ENCODE measurements at places on chromosomes 5 and 9. TPM values are rescaled to one million over a fixed set of nuclear protein-coding genes. Genes with fewer than 3 reads are reported as not detected.

The GRXCR2 gene
- not detected for total RNA-seq

The ZBTB5 gene
- 8.9 TPM for total RNA-seq

The EGFLAM gene
- not detected for total RNA-seq

The PNPLA7 gene
- 0.36 TPM for total RNA-seq

The TEX10 gene
- total RNA-seq = 75.4 TPM

The WDR31 gene
- 0.60 TPM for total RNA-seq

The SLC6A3 gene
- total RNA-seq = not detected

The ADAMTS16 gene
- total RNA-seq = 3.4 TPM

The LCN1 gene
- total RNA-seq = 0.47 TPM

The ENTR1 gene
- 148 TPM for total RNA-seq

The DPM2 gene
- total RNA-seq = 50.5 TPM

The LCNL1 gene
- 0.26 TPM for total RNA-seq

The GAS1 gene
- total RNA-seq = 1.7 TPM

The TAF11L5 gene
- total RNA-seq = not detected

The SNX24 gene
- total RNA-seq = 26.2 TPM

The PCDHGA3 gene
- not detected for total RNA-seq

The MLANA gene
- total RNA-seq = not detected

The CD274 gene
- 1.4 TPM for total RNA-seq

The CCIN gene
- total RNA-seq = 0.34 TPM

The PCDHA9 gene
- 0.07 TPM for total RNA-seq

The C9orf50 gene
- not detected for total RNA-seq

The CYFIP2 gene
- 24.7 TPM for total RNA-seq

The LCN12 gene
- total RNA-seq = 0.07 TPM

The FCN2 gene
- total RNA-seq = not detected

The PCDHB8 gene
- 7.5 TPM for total RNA-seq

The GPRIN1 gene
- 24.6 TPM for total RNA-seq

The LCN6 gene
- total RNA-seq = not detected

The PCDHA1 gene
- total RNA-seq = 0.02 TPM

The ADAMTS19 gene
- total RNA-seq = not detected

The ARL14EPL gene
- 1.0 TPM for total RNA-seq

The PRELID1 gene
- total RNA-seq = 403 TPM

The RNF208 gene
- 0.17 TPM for total RNA-seq

The DNAH5 gene
- 2.2 TPM for total RNA-seq

The GFPT2 gene
- total RNA-seq = 50.5 TPM

The PLPP7 gene
- total RNA-seq = 1.0 TPM

The ZNF367 gene
- 33.7 TPM for total RNA-seq

The PTGS1 gene
- not detected for total RNA-seq

The MAP1B gene
- total RNA-seq = 137 TPM

The NME5 gene
- 2.6 TPM for total RNA-seq

The RAD1 gene
- 40.6 TPM for total RNA-seq

The TBCA gene
- total RNA-seq = 576 TPM
